Cerebellar nuclear complex (tissue), 1 donor: ENCODE measurements at places on chromosomes 7 and 10.

- no peak for DNase-seq
These were observed 34.2 kb downstream of the TFPI2 start for GRCh38 chr7:93856323-93856722.

DNA sequence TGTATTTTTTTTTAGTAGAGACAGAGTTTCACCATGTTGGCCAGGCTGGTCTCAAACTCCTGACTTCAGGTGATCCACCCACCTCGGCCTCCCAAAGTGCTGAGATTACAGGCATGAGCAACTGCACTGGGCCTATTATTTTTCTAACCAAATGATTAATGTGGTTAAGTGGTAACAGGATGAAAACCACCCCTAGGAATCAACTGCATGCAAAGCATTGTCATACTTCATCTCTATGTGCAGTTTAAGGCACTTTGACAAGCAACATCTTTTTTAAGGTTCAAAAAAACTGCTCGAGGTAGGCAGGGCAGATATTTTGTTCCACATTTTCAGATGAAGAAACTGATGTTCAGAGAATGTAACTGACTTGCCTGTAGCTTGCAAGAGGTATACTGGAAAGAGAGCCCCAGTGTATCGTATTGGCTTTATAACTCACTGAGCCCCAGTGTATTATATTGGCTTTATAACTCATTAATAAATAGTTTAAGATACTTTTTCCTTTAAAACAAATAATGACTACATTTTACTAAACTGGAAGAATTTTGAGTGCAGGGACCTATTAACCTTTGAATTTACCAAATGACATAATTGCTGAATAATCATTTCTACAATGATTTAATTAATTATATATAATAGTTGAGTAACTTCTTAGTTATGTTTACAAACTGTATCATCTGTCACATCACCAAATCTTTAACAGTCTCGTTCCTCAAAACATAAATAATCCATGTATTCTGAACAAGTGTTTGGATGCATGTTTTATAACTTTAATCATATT lies 38.1 kb downstream of the RTKN2 start:
- no peak for DNase-seq

- DNase-seq = no peak
These were observed 189.5 kb downstream of the DIP2C start for GRCh38 chr10:499991-500390.

DNA sequence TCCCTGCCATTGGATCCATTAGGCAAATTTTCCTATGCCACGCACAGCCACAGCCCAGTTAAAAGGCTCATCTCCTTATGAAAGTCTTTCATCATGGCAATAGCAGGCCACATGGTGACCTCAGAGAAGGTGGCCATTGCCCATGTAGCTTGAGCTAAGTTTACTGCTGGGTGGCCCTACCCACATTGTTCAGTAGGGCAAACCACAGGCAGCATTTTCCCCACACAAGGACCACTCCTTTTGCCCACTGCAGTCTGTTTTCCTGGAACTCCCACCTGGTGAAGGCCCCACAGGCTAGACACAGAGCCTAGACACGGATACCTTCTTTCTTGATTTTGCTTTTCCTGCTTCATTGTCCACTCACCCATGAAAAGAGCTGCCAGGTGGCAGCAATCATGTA lies 101.5 kb upstream of the NPVF start:
- no peak for DNase-seq

- DNase-seq = no peak
These were observed 31.5 kb downstream of the INSIG1 start for GRCh38 chr7:155329225-155329624.

DNA sequence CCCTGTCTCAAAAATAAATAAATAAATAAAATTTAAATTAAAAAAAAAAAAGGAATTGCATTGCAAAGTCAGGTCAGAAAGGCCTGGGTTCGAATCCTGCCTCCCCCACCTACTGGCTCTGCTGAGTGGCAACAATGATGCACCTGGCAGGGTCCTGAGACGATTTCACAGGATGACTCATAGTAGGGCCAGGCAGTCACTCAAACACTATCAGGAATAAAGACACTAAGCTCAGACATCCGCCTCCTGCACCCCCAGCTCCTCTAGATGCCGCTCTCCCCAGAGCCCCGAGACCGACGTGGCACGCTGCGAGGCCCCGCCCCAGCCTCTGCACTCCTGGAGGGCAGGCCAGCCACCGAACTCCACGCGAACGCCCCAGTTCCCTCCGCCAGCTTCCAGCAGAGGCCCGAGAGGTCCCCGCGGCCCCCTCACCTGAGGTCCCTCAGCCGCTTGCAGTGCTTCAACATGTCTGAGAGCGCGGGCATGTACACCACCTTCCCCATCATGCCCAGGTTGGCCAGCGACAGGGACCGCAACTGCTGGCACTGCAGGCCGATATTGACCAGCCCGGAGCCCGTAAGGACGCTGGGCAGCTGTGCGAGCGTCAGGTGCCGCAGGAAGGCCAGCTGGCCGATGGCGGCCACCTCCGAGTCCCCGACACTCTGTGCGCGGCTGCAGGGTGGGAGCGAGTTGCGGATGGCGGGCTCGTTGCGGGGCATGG lies 76.6 kb upstream of the TNRC18 start:
- no peak for DNase-seq

DNA sequence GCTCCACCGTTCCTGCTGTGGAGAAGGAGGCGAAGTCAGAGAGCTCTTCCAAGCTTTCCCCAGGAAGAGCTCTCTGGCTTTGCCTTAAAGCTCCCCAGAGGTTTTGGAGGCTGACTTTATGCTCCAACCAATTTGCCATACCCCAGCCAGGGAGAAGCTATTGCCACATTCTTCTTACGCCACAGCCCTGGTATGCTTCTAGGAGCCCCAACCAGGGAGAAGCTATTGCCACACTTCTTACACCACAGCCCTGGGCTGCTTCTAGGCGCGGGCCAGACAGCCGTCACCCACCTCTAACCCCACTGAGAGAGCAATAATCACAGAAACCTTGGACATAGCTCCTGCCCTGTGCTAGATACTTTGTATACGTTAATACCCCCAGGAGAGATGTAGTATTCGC lies 951 bp downstream of the ELOVL3 start:
- DNase-seq = no peak

- DNase-seq = no peak
These were observed 14.9 kb downstream of the AFAP1L2 start for GRCh38 chr10:114389426-114389825.

- no peak for DNase-seq
These were observed 11.9 kb downstream of the CDH23 start for GRCh38 chr10:71408436-71409225.

DNA sequence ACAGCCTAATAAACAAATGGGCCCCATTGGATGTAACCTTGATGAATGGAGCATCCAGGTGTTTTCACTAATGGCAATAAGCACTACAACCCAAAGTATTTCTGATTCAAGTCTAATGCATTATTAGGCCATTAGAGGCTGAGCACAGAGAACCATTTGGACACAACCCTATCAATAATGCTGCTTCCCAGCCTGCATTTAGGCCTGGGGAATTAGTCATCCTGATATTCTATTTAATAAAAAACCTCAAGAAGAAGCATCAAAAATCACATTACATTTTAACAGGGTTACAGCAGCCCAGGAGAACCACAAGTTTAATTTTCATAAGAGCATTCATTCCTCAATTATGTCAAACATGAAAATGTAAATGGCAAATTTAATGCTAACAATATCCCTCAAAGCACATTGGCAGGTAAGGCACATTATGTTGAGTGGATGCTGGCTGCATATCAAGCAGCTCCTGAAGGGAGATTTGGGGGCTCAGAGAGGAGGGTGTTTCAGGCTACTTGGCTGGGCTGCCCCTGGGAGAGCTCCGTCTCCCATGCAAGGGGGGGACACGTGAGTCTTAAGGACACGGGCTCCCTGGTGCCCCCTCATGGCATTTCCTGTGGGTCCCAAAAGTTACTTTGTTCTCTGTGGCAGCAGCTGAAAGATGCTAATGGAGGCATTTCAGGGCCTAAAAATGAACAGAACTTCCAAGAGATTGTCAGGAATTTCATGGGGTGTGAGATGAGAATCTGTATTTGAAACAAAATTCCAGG lies 143.4 kb downstream of the HERPUD2 start:
- DNase-seq = no peak

GRCh38 chr7:98668255-98668654 lies 51.2 kb downstream of the NPTX2 start:
- DNase-seq = no peak

GRCh38 chr7:30814700-30815387 lies 43.6 kb downstream of the MINDY4 start:
- DNase-seq = no peak

DNA sequence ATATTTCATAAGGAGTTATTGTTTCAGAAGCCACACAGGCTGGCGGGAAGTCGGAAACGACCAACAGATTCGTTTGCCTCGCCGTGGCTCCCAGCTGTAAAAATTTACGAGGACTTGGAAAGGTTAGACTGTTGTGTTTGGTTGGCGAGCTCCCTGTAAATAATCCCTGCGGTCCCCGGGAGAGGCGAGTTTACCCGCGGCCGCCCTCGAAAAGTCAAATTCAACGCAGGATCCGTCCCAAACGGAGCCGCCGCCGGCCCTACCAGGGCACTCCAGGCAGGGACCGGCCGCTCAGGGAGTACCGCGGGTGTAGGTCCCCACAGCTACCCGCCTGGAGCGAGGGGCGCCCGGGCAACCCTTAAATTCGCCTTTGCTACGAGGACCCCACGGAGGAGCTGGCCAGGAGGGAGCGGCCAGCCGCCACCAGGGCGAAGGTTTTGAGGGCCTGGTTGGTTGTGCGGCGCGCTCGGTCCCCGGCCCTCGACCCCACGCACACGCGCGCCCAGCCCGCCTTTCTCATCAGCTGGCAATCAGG lies 726 bp upstream of the HOXA9 start:
- no peak for DNase-seq

DNA sequence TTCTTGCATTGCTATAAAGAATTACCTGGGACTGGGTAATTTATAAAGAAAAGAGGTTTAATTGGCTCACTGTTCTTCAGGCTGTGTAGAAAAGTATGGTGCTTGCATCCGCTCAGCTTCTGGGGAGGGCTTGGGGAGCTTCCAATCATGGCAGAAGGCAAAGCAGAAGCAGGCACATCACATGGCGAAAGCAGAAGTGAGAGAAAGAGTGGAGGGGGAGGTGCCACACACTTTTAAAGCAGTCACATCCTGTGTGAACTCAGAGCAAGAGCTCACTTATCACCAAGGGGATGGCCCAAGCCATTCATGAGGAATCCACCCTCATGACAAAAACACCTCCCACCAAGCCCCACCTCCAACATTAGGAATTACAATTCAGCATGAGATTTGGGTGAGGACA lies 303.5 kb downstream of the OTUD1 start:
- no peak for DNase-seq

- DNase-seq = no peak
These were observed 66.8 kb downstream of the TMEM168 start for GRCh38 chr7:112723416-112723815.

DNA sequence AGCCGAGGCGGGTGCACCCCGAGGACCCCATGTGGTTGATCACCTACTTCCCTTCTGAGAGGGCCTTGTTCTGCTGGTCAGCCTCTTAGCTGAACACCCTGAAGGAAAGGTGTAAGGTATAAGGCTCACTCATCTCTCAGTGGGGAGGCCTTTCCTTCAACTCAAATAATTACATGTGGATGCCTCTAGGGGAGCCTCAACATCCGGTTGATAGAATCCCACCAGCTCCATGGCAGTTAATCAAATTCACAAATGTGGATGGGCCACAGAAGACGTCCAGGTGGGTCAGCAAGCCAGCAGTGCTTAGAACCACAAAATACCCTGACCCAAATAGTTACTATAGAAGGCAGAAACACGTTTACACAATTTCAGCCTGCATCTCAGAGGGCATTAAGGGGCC lies 37.7 kb upstream of the ZNF32 start:
- DNase-seq = no peak

DNA sequence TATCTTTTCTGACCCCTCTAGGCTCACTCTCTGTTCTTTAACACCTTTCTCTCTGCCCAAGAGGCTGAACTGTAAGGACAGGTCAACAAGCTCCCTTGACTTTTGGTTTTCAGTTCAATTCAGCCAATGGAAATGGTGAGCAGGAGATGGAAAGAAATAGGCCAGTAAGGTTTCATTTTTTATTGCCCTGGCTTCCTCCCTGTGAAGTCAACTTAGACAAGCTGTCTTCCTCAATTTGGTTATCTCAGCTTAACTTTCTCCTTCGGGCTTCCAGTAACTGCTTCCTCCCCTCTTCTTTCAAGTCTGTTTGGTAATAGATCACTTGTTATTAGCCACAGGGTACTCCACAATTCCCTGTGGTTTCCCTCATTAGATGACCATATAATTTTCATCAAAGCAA lies 19.7 kb downstream of the LIPK start:
- no peak for DNase-seq

- no peak for DNase-seq
These were observed 123.3 kb downstream of the NRCAM start for GRCh38 chr7:108332937-108333336.

- DNase-seq = no peak
These were observed 183.8 kb downstream of the SKAP2 start for GRCh38 chr7:26680587-26680986.

GRCh38 chr7:42143711-42144600 lies 93.1 kb downstream of the GLI3 start:
- no peak for DNase-seq

- DNase-seq = no peak
These were observed 6.2 kb downstream of the CPED1 start for GRCh38 chr7:120994512-120995410.

GRCh38 chr10:16662923-16663322 lies 141.2 kb upstream of the C1QL3 start:
- no peak for DNase-seq

GRCh38 chr10:130300608-130301020 lies 164.4 kb downstream of the GLRX3 start:
- DNase-seq = no peak

DNA sequence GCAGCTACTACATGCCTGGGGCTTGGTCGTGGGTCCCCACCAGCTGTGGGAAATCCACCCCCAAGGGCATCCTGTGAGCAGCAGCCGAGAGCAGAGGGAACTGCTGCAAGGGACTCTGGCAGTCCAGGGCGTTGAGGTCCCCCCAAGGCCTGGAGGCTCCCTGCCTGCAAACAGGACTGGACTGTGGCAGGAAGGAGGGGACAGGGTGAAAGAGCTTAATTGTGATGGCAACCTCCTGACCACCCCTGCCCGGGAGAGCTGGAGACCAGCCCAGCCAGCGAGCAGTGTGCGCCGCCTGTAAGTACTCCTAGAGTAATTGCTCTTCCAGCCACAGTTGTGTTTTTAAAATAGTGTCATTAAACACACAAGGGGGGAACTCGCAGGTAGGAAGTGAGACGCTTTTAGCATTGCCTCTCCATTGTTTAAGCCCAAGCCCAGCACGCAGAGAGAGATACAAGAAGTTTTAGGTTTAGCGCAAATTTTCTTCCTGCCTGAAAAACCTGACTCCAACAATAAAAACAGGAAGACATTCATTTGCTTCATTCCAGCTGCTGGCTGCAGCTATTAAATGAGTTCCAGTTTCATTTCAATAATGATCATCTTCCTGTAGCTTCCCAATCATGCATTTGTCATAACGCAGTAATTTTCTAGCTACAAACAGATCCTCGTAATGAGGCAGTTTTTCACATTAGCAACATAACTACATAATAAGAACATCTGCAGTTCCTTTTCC lies 111.1 kb downstream of the EBF3 start:
- DNase-seq = no peak

GRCh38 chr10:11876805-11877590 lies 53.8 kb downstream of the PROSER2 start:
- DNase-seq = no peak

- DNase-seq = no peak
These were observed 187.0 kb upstream of the C7orf33 start for GRCh38 chr7:148403466-148403993.
